Activated CD4-positive, alpha-beta T cell treated with anti-CD3 and anti-CD28 coated beads for 36 hours (primary cell): ENCODE measurements at places on chromosomes 1 and 21.

DNA sequence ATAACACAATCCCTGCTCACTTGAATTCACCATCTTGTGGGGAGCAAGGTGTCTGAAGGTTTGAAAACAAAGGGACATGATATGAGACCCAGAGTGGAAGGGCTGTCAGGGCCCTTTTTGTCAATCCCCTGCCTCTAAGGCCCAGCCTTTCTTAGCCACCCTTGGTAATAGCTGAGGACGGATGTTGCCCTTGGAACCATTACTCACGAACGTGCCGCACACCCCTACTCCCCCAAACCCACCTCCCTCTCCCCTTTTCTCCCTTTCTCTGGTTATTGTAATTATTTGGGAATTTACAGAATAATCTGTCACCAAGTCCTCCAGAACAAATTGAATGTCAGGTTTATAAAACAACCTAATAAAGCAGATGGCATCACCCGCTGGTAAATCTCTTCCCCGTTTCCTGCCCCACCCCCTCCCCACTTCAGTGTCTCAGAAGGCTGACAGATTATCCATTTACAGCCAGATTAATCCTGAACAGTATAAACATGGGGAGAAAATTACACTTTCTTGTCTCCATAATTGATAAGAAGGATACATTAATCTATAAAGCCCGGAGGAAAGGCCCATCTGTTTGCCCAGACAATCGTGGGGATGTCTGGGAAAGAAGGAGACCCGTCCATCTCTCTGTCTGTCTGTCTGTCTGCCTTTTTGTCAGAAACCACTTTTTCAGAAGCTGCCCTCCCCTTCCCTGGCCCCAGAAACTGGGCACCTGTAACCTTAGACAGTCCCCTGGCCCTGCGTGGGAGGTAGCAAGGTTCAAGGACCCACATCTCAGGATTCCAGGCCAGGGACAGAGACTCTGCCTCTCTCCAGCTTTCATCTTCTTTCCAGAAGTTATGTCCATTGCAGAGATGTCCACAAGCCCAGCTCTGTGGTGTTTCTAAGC, 60.6 kb upstream of the CD34 start:
- no peak for DNase-seq

GRCh38 chr21:43881283-43881682, 16.3 kb downstream of the AGPAT3 start:
- peak; percentile 69 for DNase-seq

DNA sequence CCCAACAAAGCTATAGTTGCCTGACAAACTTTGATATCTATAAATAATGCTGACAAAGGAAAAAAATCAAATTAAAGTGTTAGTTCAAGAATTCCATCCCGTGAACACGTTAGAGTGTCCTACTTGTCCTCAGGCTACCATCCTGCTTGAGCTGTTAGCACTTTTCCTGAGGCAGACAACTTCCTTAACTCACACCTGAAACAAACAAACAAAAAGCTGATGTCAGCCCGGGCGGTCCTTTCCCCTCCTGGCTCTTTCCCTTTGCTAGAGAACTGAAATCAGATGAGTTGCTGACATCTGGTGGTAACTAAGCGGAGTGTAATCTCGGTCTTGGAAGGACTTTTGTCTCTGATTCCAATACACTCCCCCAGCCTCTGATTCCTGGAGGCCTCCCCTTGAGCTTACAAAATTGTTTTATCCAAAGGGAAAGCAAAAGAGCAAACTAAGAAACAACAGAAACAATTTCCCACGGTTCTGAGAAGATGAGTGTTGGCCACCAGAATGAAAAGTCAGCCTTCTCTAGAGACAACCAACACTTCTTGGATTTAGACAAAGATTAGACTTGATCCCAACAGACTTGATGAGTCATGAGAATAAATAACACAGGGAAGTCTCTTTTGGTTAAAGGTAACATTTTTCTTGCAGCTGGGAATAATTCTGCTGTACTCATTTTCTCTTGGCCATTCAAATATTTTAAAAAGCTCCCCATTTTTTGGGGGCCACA, 135.4 kb downstream of the PROX1 start:
- DNase-seq: peak; percentile 42

GRCh38 chr1:94562519-94563260, 21.1 kb upstream of the F3 start:
- no peak for DNase-seq

DNA sequence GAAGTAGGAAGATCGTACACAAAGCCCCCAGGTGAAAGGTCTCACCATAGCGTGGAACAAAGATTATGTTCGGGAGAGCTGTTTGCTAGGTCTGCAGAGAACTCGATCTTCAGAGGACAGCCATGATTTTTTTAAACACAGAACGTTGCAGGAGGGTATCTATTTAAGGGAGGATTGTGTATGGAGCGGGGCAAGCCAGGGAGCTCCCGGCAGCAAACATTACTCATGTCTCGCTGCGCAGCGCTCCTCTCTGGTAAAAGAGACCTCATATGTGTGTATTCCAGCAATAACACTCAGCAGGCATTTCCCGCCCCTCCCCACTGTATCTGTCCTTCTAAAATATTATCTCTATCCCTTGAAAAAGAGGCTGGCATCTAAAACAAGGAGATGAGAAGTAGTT, 2.7 kb downstream of the GLIS1 start:
- no peak for DNase-seq

DNA sequence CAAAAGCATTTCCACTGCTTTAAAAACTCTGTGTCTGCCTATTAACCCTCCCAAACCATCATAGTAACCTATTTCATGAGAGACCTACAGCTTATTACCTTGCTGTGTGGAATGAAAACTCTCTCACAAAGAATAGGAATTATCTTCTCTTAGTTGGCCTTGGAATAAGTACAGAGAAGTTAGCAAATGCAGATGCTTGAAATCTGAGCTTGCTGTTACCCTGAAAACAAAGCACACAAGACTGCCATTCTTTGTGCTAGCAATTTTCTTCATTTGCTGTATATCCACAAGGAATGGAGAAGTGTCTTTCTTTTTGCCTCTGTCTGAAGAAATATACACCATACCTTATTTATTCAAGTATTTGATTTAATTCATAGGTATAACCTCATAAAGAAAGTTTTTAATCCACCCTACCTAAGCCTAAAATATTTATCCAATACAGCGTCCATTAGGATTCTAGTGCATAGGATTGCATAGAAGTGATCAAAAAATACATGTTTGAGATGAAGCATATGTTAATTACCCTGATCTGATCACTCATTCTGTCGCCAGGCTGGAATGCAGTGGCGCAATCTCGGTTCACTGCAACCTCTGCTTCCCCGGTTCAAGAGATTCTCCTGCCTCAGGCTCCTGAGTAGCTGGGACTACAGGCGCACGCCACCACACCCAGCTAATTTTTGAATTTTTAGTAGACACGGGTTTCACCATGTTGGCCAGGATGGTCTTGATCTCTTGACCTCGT, 451.1 kb downstream of the LTN1 start:
- DNase-seq: no peak
